ENCODE measurements at places on chromosomes 5 and 9. TPM values are rescaled to one million over a fixed set of nuclear protein-coding genes. Genes with fewer than 3 reads are reported as not detected.

- DNase-seq = no peak
Observed at GRCh38 chr5:170533383-170533782, 29.6 kb downstream of the KCNIP1 start.

DNA sequence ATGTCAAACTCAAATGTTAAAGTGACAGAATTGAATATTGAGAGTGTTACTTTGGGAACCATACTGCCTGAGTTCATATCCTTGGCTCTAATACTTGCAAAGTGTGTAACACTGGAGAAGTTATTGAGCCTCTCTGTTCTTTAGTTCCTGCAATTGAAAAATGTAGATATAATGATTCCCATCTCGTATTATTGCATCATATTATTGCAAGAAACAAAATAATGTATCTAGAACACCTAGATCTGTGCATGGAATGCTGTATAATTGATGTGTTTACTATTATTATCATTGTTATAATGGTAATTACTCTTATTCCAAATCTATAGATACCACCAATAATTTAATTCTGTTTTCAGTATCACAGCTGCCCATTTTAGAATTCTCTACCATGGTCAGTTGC lies 310.3 kb downstream of the GABRG2 start:
- DNase-seq = no peak

DNA sequence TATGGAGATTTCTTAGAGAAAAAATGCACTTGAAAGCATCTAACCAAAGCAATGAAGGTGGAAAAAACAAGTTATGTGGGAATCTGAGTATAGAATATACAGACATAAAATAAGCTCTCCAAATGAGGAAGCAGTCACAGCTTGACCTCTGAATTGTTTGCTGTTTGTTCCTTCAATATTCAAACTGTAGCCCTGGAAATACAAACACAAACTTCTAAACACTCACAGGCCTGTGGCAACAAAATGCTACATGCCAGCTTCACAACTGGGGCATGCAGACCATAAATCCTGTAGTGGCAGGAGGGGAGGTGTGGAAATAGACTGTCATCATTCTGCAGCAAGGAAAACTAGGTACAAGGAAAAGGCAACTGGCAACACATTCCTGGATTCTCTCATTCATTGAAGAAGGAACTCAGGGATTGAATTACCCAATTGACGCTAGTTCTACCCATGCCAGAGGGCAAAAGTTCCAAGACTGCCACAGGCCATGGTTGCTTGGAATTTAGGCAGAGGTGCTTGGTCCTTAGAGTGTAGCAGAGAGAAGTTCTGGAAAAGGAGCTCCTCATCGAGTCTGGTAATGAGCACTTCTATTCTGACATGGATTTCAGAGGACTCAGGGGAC lies 349.6 kb downstream of the PDE4D start:
- DNase-seq = no peak

- DNase-seq = no peak
Observed at GRCh38 chr9:101030086-101030391, 1.5 kb downstream of the PLPPR1 start.

GRCh38 chr9:104256696-104257062 lies 162.6 kb downstream of the SMC2 start:
- DNase-seq = no peak

DNA sequence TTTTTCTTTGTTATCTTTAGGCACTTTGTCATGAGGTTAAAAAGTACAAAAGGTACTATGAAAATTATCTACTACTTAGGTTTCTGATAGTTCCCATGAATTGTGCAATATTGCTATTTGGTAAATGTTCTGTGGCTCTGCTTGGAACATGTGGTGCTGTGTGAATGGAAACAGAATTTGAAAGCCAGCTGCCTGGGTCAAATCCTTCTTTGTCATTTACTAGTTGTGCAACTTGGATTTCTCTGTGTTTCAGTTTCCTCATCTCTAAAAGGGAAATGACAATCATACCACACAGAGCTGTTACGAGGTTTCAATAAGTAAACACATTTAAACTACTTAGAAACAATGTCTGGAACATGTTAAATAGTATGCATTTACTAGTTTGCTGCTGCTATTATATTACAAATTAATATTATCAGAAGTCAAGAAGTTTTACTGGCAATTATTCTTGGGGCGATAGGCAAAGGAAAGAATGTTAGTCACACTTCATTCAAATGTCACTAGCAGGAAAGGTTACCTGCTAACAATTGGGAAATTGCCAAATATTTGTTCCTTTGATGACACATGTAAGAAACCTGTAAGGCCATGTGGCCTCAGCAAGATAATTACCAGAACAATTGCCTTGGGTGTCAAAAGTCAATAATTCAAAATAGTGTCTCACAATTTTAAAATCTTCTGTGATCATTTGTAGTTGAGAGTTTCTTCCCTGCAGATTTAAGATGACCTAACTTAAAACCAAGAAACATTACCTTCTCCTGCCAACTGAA lies 184.8 kb downstream of the KIAA0825 start:
- no peak for DNase-seq

DNA sequence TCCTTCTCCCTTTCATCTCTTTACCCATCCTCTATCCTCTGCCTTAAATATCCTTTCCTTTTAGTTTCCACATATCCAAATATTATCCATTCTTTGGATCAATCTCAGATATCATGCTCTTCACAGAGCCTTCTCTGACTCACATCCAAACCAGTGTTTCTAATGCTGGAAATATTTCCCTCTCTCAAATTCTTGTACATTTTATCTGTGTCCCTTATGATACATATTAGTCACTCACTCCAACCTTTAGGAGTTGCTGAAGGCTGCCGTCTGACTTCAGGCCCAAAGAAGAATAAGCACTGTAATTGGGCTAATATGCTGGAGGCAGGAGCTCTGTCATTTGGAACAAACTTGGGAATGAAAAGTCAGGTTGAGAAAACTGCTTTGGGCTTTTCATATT lies 156.4 kb upstream of the RUSC2 start:
- DNase-seq = no peak

DNA sequence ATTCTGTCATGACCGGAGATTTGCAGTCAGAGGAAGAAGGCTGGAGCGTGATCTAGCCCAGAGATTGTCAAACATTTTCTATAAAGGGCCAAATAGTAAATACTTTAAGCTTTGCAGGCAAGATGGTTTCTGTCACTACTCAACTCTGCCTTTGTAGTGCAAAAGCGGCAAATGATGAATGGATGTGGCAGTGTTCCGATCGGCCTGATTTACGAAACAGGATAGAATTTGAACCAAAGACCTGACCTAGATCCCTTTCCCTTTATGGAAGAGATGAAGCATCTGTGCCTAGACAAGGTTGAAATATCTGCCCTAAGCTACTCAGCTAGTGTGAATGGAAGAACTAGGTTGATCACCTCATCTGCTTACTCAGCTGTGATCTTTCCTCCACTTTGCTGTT lies 209.5 kb downstream of the YTHDC2 start:
- no peak for DNase-seq

- DNase-seq = no peak
Observed at GRCh38 chr9:115400796-115401195, 282.8 kb upstream of the TNC start.

DNA sequence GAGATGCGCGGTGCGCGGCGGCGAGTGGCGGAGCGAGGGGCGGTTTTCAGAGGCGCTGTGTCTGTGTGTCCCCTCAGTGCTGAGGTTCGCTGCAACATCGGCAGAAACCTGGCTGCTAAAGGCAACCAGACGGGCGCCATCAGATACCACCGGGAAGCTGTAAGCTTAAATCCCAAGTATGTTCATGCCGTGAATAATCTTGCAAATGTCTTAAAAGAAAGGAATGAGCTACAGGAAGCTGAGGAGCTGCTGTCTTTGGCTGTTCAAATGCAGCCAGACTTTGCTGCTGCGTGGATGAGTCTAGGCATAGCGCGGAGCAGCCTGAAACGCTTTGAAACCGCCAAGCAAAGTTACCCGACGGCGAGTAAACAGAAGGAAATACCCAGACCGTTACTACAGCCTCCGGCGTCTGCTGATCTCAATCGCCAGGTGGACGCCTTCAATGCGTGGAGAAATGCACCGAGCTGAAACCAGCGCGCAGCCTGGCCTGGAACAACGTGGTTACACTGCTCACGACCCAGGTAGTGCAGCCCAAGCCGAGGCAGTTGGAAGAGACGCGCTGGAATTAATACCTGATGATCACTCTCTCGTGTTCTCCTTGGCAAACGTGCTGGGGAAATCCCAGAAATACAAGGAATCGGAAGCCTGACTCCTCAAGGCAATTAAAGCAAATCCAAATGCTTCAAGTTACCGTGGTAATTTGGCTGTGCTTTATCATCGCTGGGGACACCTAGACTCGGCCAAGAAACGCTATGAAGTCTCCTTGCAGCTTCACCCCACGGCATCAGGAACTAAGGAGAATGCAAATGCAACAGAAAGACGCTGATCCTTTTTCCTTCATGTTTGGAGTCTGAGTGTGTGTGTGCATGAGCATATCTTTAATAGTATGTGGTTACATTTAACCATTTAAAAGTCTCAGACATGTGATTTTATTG lies 15.9 kb downstream of the OR2V1 start:
- DNase-seq = no peak

DNA sequence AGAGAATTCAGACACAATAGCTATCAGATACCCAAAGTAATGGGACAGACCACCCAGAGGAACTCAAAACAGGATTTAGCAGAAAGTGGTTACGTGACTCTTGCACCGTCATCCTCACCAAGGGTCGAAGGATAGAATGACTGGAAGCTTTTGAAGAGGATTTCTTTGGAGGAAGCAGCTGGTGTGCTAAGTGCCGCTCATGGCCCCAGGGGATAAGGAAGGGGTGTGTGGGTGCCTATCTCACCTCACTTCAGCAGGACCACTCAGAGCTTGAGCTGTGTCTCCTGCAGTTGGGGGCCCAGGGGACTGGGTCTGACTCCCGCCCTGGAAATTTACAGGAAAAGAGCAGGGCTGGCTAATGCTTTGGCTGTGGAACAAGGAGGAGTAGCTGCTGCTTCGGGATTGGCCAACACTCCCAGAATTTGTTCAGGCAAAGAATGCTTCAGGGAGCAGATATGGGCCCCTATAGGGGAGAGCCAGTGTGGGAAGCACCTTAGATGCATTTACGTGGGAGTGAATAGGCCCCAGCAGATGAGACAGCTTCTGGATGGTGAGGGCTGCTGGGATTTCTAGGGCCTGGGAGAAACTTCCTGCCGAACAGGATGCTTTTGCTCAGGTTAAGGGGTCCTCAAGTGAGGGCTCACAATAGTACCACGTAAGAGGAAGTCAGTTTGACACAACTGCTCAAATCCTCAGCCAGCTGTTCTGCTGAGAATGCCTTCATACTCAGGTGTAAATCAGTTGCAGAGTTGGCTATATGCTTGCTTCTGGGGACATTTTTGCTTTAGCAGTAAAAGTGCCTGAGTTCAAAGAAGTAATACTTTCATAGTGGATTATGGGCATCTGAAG lies 29.1 kb upstream of the TOMM5 start:
- DNase-seq = no peak

DNA sequence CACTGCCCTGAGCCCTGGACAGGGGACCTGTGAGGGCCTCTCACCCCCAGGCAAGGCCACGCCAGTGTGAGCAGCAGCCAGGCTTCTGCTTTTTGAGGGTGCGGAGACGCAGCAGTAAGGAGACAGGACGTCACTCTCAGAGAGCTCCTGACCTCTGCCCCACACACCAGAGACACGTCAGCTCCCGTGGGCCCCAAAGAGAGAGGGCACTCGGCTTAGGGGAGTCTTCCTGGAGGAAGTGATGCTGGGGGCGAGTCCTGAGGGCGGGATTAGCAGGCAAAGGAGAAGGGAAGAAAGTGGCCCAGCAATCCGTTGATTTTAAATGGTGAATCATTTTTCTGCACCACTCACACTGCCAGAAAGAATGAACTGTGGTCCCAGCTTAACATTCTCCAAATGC lies 24.0 kb upstream of the SLC9A3 start:
- peak; percentile 26 for DNase-seq

DNA sequence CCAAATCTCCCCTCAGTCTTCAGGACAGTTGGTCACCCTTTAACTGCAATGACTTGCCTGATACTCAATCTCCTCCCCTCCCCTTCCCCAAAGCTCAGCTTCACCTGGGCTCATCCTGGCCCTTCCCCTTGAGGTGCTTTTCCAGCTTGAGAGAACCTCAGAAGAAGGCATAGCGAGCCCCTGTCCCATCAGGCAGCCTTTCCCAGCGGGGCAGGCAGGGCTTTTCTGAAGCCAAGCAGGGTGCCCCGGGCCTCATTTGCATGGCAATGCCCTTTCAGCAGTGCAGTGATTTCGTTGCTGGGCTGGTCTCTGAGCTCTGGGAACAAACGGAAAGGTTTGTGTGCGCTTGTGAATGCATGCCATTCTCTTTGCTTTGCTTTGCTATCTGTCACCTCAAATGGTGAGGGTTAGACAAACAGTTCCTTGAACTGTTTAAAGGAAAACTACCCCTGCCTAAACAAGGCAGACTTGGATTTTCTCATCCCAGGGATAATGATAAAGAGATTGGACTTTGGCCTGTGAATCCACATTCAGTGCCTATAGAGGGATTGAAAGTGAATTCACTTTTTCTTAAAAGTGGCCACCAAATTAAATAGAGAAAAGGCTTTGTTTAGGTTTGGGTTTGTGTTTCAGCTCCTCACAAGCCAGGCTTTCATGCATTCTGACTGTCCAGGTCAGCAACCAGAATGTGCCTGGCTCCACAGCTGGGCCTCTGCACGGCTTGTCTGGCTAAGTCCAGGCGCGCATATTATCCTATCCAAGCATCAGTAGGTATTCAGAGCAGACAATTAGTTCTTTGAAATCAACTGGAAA lies 165.3 kb downstream of the ZNF608 start:
- DNase-seq = peak; percentile 35

GRCh38 chr9:107707428-107707837 lies 217.9 kb upstream of the KLF4 start:
- DNase-seq = no peak

- no peak for DNase-seq
Observed at GRCh38 chr5:56152437-56152836, 80.7 kb downstream of the ANKRD55 start.

GRCh38 chr5:169190849-169191248 lies 110.1 kb downstream of the SLIT3 start:
- DNase-seq = no peak

- no peak for DNase-seq
Observed at GRCh38 chr9:30120666-30121065, 2263.8 kb upstream of the ACO1 start.

DNA sequence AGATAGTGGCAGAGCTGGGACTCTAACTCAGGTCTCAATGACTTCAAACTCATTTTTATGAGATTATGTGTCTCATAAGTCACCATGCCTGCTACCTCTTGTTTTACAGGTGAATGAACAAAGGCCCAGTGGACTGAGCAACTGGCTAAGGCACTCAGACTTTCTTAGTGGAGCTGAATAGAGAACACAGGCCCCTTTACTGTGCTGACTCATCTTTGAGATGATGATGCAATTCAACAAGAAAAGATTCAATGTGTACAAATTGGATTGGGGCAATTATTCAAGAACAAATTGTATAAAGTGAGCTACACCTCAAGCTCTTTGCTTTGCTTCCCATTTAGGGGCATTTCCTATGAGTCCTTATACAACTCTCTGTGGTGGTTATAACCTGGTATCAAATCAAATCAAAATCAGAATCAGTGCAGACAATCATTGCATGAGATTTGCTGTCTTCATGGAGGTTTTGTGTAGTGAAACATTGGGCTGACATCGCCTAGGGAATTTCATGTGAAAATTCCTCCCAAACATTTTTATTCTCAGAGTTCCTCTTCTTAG lies 84.3 kb upstream of the PPP2R2B start:
- no peak for DNase-seq

GNA14 gene
- 5.5 TPM for total RNA-seq

PDZD2 gene
- 66.2 TPM for total RNA-seq

MYMK gene
- total RNA-seq = not detected

TSSK1B gene
- total RNA-seq = 0.10 TPM

RNF14 gene
- 87.4 TPM for total RNA-seq

S1PR3 gene
- 24.4 TPM for total RNA-seq

C1QTNF2 gene
- 2.3 TPM for total RNA-seq

KIF20A gene
- 1.1 TPM for total RNA-seq

GRIA1 gene
- 0.24 TPM for total RNA-seq
